ENCODE measurements at places on chromosomes 16 and 17.

DNA sequence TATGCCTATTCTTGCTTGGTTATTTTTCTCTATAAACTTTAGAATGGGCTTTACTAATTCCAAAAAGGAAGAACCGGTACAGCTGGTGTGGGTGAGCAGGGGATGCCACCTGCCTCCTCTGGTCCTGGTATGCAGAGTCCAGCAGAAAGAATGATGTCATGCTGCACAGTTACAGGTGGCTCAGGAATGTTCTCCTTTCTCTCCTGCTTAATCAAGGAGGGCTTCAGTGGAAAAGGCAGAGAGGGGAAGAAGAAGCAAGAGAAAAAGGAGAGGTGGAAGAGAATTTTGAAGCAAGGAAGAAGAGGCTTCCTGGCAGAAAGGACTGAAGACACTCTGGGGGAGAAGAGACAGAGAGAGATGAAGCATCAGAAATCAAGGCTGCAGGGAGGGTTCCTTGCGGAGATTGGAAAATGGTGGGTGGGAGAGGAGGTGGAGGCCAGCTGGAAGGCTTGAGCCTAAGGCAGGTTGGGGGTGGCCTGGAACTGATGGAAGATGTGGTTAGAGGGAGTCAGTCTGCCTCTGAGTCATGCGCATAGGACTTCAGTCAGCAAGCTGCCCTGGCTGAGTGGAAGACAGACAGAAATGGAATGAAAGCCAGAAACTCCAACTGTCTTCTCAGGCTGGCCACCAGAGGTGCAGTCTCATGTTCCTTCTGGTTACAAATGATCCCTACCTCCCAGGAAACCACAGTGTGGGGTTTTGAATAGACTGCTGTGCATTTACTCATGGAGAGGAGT lies 64.6 kb upstream of the CRHR1 start:
- peak; percentile 15 for DNase-seq

- DNase-seq = no peak
These were observed 145.9 kb upstream of the PLCG2 start for GRCh38 chr16:81633147-81633619.

GRCh38 chr16:79097166-79097565 lies 503.4 kb downstream of the MAF start:
- no peak for DNase-seq

DNA sequence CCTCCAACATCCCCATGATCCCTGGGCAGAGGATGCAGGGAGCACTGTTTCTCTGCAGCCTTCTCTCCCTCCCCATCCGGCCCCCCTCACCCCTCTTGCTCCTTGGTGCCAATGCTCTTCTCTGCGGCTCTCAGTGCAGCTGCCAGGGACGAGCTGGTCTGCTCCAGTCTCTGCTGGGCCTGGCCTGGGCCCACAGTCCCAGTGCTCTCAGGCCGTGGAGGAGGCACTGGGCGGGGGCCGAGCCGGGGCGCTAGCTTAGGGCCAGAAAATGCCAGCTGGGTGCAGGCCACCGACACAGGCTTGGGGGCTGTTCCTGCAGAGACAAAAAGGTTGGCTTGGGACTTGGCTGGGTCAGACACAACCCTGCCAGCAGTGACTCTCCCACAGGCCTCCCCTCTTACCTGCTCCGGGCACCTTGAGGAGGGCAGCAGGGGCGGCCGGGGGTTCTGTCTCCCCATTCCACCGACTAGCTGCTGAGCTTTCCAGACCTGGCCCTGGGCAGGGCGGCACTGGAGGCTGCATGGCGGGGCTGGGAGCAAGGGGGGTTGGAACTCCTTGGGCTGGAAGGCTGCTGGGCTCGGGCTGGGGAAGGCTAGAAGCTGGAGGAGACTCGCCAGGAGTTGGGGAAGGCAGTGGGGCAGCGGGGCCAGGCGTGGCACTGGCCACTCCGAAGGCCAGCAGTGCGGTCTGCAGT lies 13.8 kb downstream of the CASKIN2 start:
- no peak for DNase-seq

GRCh38 chr16:84331998-84332780 lies 36.1 kb upstream of the ATP2C2 start:
- DNase-seq = peak; percentile 18

GRCh38 chr17:81035521-81036196 lies 708 bp downstream of the BAIAP2 start:
- no peak for DNase-seq

- no peak for DNase-seq
These were observed 1200.0 kb downstream of the CDH11 start for GRCh38 chr16:63921737-63922295.

DNA sequence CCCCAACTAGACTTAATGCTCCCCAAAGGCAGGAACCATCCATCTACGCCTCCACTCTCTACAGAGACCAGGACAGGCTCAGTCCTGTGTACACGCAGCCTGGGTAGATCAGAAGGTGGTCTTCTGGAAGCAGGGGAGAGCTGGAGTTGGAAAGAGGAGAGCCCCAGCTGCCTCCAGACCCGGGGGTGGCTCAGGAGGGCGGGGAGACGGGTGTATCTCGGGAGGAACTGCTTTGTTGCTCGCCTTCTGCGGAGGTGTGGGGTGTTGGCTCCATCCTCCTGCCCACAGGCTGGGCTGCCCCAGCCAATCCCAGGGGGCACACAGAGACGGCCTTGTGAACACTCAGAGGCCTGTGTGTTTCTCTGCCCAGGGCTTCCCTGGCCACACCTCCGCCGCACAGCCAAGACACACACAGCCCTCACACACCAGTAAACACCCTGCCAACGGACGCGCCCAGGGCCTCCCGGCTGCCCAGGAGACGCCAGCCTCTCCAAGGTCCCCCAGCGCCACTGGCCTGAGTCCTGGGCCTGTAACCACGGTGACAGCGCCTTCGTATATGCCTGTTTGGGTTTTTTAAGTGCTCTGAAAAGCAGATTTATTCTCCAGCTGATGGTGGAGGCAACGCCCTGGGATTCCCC lies 143.4 kb upstream of the CDC42EP4 start:
- no peak for DNase-seq

DNA sequence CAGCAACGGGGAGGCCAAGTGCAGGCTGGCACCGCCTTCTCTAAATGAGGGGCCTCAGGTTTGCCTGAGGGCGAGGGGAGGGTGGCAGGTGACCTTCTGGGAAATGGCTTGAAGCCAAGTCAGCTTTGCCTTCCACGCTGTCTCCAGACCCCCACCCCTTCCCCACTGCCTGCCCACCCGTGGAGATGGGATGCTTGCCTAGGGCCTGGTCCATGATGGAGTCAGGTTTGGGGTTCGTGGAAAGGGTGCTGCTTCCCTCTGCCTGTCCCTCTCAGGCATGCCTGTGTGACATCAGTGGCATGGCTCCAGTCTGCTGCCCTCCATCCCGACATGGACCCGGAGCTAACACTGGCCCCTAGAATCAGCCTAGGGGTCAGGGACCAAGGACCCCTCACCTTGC lies 18.5 kb downstream of the NGFR start:
- DNase-seq = no peak

DNA sequence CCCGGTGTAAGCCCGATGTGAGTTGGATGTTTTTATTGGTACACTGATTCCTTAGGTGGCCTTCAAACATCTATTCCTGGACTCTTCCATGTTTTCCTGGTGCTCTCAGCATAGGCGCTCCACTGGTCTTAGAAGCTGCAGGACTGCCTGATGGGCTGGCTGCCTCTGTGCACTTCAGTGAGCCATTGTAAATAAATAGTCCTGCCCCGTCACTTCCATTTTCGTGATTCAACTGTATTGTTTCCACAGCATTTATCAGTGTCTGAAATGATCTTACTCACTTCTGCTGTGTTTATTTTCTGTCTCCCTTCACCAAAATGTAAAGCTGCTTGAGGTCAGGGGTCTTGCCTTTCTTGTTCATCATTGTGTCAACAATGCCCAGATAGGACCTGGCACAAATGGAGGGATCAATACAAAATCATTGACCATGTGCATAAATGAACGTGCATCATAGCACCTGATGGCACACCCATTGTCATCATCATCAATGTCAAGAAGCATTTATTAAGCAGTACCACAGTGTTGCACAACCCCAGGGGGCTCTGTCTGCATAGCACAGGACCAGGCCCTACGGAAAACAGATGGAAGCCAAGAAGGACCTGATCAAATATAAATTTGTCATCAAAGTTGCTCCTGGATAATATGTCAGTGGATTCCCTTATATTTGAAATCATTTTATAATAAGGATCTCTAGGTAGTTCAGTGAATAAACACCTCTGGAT lies 66.6 kb upstream of the CPHXL start:
- no peak for DNase-seq

GRCh38 chr17:82034371-82035011 lies 3.0 kb downstream of the DCXR start:
- no peak for DNase-seq

DNA sequence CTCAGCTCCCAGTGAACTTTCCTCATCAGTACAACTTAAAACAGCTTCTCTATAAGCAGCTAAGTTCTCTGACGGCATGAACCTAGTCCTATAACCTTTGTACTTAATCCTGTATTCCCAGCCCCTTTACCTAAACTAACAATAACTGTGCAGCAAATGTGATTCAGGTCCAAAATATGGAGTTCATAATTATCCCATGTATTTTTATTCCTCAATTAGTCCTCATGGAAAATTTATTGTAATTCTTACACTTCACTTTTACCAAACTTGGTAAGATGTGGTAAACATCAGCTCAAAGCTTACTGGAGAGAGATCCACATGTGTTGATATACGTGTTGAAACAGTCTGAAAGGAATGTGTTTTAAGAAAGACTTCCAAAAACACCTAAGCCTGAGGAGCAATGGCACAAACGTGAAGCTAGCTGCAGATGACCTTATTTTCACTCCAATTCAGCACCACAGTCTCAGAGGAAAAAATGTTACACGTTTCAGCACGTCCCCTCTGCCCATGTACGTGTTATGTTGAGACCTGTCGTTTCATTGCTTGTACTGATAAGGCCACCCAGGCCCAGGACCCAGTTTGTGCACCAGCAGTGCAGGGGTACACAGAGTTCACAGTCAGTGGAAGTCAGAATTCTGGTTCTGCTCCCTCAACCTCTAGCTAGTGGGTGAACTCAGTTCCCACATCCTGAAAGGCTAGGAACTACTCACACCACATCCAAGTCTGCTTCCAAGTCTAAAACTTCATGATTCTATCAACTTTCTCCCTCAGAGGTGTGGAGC lies 7.1 kb downstream of the USP31 start:
- DNase-seq = no peak

DNA sequence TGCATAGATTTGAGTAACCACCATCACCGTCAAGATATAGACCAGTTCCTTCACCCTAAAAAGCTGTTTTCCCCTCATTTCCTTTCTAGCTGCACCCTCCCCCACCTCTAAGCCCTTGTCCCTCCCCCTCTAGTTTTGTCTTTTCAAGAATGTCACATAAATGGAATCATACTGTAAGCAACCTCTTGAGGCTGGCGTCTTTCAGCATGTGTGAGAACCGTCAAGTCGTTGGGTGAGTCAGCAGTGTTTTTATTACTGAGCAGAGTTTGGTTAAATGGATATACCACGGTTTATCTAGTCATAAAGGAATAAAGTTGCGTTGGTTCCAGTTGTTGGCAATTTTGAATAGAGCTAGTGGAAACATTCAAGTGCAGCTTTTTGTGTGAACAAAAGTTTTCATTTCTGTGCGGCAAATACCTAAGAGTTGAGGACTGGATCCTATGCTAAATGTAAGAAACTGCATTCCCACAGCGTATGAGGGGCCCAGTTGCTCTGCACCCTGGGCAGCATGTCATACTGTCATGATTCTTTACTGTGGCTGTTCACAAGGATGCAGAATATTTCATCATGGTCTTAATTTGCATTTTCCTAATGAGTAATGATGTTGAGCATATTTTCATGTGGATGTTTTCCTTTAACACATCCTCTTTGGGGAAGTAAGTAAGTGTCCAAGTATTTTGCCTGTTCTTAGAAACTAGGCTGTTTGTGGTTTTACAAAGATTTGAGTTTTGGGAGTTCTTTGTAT lies 264.3 kb downstream of the CPPED1 start:
- no peak for DNase-seq

DNA sequence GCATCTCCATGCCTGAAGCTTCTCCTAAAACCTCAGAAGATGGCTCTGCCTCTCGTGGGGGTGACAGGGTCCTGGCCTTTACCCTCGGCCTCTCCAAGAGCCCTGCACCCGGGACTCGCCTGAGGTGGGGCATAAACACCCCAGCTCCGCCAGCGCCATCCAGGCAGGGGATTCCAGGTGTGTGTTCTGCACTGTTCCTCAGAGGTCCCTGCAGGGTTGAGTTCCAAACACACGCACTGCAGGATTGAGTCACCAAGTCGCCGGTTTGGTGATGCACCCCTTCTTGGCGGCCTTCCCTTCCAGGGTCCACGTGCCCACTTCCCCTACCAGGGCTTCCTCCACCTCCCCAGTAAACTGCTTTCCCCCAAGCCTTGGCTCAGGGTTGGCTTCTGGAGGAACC lies 40.0 kb upstream of the RBFOX3 start:
- no peak for DNase-seq

DNA sequence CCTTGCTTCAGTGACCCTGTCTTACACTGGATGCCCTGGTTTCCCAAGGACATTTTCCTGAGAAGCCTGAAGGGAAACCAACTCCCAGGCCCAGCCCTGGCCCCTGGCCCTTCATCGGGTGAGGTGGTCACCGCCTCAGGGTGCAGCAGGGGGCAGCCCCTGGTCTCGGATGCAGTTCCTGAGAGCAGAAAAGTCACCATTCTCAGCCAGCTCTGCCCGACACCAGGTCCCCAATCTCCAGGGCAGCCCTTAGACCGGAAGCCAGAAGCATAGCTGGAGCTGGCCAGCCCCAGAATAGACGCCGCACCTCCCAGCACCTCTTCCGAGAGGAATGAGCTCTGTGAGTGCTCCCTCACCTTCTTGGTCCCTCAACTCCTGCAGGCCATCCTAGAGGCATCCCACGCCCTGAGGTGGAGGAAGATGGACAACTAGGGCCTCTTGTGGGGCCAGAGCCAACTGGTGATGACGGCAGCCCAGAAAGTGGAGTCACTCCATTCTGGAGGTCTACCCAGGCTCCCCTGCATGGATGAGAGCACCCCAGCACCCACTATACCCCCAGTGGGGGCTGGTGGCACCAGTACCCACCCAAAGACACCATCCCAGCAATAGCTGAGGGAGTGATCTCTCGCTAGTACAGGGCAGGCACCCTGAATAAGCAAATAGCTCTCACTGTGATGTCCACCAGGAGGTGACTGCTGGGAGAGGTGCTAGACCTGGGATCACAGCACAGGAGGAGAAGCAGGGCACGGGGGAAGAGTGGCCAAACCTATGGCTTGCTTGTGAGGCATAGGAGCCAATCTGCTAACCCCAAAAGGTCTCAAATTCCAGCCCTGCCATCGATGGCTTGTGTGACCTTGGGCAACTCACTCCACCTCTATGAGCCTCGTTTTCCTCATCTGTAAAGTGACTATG lies 56.2 kb downstream of the TK2 start:
- DNase-seq = no peak

- DNase-seq = no peak
These were observed 499 bp upstream of the HLF start for GRCh38 chr17:55264278-55264644.

GRCh38 chr16:229731-230281 lies 557 bp upstream of the LUC7L start:
- DNase-seq = no peak

GRCh38 chr17:51128076-51128475 lies 7.4 kb upstream of the SPAG9 start:
- no peak for DNase-seq

DNA sequence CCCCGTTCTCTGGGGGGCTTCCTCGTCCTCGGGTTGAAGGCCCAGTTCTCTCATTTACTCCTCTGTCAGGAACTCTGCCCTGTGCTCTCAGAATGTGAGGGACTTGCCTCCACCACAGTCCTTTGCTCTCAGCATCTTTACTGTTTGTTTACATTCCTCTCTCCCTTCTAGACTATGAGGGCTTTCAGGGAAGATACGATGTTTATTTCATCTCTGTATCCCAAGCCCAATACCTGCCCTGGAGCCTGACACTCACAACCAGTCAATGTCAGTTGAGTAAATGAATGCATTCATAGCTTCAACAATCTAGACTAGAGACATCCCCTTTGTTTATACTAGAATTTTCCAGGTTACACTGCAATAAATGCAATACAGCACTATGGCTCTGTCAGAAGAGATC lies 409.6 kb upstream of the CDH11 start:
- DNase-seq = no peak
